B cell (primary cell): ENCODE measurements at places on chromosomes 3 and 15.
A peak's percentile ranks its signal among the peaks of the same experiment; 100 is the strongest.

GRCh38 chr15:31256378-31257265 lies 70.0 kb upstream of the KLF13 start:
- no peak for DNase-seq

DNA sequence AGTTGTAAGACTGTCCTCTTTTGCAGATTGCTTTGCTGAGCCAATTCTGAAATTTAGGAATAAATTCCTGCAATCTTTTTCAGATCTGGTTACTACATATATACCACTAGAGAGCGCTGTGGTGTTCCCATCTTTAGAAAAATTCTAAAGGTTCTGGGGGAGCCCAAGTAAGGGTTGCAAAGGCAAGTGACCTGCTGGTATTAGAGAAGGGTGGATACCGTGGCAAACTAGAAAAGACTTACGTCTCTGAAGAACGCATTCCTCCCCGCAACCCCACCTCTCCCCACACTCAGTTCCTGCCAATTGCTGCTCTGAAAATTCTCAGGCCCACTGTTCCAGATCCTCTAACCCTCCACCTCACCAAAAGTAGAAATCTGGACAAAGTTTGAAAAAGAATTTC lies 48.5 kb downstream of the EFHB start:
- peak; percentile 50 for DNase-seq

GRCh38 chr15:76501726-76502125 lies 165.2 kb downstream of the ISL2 start:
- DNase-seq = no peak

GRCh38 chr3:156577736-156578135 lies 22.8 kb upstream of the SSR3 start:
- no peak for DNase-seq

- no peak for DNase-seq
Measured at GRCh38 chr15:92053753-92054316, 200.3 kb downstream of the SLCO3A1 start.

DNA sequence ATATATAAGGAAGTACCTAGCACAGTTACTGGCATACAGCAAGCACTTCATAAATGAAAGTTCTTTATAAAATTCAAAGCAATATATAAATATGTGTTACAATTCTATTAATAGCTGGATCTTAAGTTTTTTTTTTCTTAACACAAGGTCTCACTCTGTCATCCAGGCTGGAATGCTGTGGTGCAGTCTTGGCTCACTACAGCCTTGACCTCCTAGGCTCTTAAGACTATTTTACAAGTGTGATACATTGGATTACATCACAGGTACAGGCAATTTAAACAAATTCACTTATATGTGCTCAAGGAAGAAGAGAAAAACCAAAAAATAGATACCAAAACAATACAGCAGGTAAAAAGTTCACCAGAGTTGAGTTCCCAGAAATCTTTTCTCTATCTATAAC lies 60.6 kb downstream of the ZNF280D start:
- no peak for DNase-seq

GRCh38 chr15:85623315-85624049 lies 171.2 kb downstream of the KLHL25 start:
- peak; percentile 31 for DNase-seq

DNA sequence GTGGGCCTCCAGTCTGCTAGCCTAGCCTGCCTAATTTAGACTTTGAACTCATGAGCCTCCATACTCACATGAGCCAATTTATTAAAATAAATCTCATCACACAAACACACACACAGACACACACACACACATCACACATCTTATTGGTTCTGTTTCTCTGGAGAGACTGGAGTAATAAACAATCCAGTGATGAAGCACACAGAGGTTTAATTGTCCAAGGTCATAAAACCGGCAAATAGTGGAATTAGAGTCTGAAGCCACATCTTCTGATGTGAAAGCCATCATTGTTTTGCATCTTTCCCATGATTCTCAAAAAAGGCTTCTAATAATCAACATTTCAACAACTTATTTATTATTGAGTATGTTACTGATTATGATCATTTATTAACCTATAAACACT lies 249.4 kb upstream of the KCNH8 start:
- DNase-seq = no peak

DNA sequence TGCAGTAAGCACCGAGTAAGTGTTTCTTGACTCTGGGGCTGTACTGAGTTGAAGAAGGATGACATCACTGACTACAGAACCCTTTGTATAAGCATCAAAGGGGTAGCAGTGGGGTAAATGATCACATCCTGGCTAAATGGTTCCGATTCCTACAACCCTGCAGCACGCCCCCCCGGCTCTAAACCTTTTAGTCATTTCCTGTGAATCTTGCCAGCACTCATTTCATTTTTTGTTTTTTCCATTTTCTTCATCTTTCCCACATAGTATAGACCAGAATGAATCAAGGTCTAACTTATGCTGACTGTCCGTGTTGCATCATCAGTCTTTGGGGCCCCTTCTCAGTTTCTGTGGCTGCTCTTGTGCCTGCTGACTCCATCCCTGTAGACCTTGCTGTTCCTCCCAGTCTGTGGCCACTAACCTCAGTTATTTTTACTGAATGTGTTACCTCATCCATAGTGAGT lies 383.1 kb upstream of the TPRG1 start:
- no peak for DNase-seq

GRCh38 chr15:66184936-66185790 lies 68.4 kb downstream of the MEGF11 start:
- no peak for DNase-seq

DNA sequence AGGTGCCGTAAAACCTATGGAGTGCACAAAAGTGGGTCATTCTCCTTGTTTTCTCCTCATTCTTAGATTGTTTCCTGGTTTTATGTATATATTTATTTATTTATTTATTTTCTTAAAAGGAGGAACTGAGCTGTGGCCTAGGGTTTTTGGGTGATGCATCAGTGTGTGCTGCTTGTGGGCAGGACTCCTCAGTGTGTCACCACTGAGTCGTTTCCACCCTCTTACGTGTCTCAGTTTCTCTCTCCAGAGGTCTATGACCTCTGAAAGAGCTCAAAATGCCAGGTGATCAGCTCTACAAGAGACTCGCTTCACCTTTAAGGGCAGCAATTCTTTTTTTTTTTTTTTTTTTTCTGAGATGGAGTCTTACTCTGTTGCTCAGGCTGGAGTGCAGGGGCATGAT lies 72.9 kb downstream of the CD200 start:
- DNase-seq = no peak

GRCh38 chr3:183980403-183980802 lies 37.3 kb downstream of the ABCC5 start:
- DNase-seq = no peak

DNA sequence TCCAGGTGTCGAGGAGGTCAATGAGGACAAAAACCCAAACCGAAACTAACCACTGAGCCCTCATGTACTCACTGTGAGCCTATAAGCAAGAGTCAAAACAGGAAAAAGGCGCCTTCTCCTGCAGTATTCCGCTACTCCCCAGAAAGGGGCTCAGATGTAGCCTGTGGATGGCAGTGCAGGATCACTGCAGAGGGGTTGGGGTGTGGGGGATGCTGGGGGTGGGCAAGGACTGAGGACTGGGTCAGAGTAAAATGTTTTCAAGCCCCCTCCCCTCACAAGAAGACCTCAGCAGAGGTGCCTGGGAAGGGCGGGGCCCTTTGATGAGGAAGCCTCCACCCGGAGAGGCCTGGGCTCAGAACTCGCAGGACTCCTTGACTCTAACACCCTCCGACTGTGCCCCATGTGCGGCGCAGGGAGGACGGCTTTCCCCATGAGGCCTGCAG lies 170.1 kb downstream of the OSBPL10 start:
- no peak for DNase-seq

DNA sequence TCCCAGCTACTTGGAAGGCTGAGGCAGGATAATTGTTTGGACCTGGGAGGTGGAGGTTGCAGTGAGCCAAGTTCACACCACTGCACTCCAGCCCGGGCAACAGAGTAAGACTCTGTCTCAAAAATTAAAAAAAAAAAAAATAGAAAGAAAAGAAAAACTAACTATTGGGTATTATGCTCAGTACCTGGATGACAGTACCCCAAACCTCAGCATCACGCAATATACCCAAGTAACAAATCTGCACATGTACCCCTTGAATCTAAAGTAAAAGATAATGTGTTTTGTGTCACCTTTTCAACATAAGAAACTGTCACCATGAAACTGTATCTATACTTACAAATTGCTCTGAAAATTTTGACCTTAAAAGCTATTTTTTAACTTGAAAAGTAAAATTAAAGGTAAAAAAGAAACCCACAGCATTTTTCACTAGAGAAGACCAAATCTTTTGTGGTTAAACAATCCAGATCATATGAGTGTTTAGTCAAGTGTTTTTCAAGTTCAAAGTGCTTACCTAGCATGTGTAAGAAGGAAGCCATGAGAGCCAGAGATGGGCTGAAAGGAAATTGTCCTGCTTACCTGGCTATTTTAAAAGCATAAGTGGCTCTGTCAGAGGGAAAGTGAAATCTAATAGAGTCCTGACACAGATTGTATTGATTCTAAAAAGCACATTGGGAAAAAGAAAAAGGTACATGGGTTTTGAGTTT lies 50.5 kb downstream of the MYO1E start:
- DNase-seq = no peak

- DNase-seq = no peak
Measured at GRCh38 chr3:72338082-72338941, 509.9 kb downstream of the SHQ1 start.

- no peak for DNase-seq
Measured at GRCh38 chr3:89504432-89504831, 397.0 kb downstream of the EPHA3 start.

GRCh38 chr3:180062771-180063170 lies 26.0 kb upstream of the PEX5L start:
- no peak for DNase-seq

DNA sequence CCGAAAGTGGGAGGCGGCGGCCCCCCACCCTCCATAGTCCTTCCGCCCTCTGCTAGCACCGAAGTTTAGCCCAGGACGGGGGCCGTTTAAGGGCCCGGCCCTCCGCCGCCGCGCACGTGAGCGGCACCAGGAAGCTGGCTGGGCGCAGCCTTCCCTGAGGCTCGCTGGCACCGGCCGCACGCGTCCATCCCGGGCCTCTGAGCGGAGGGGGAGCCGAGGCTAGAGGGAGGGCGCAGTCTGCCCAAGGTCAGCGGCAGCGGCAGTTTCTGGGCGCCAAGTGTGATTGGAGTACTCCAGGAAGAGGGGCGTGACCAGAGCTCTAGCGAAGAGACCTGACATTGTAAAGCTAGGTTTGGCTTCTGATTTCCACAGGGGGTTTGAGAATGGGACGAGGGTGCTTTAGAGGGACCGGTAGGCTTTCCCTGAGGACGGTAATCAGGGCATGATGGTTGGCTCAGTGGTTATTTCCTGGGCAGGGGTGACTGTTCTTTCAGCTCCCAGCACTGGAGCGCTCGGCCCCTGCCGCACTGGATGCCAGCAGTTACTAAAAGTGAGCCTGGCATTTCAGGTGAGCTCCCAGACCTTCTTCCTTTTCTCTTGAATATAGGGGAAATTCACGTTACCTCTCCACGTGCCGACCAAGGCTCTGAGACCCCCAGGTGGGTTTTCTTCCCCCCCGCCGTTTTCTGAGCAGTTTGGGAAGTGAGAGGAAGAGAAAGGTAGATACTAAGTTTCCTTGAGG lies 853 bp downstream of the TEX264 start:
- no peak for DNase-seq

DNA sequence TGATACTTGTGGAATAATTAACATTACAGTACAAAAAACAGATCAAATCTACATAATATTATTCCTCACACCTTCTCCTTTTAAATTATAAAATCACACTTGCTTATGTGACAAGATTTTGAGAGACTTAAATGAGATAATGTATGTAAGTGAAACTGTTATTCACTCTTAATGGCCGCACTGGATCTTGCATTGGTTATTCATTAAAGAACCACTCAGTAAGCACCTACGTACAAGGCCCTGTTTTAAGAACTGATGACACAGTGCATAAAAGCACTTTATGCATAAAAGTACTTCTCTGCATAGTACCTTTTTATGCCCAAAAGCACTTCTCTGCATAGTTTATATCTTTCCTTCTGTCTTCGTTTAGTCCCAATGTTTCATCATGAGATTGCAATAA lies 172.1 kb downstream of the GOLGA6L6 start:
- no peak for DNase-seq
